ENCODE measurements at places on chromosomes 3 and 15. TPM values are rescaled to one million over a fixed set of nuclear protein-coding genes. Genes with fewer than 3 reads are reported as not detected.
A peak's percentile ranks its signal among the peaks of the same experiment; 100 is the strongest.

Gene SLC2A2
- total RNA-seq = not detected

Gene FMN1
- total RNA-seq = 5.7 TPM

DNA sequence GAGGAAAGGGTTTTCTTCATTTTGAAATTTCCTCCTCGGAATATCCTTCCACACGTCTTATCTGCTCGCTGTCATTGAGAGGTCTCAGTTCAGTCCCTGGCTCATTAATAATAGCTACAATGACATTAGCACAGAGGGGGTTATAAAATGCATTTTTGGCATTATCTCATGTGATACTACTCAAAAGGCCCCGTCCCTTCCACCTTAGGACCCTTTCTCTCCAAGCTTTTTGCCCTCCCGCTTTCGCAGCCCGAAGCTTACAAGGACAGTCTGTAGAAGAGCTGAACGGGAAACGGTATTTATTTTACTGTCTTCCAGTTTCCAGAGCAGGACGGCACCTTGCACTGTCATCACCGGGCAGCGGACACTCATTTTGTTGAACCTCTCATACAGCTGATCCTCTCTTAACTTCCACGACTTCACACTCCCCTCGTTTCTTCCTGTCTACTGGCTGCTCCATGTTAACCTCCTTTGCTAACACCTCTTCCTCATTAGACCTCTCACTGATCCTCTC is 5.6 kb upstream of the PLEKHO2 start:
- no peak for DNase-seq

- DNase-seq = peak; percentile 6
Observed at GRCh38 chr3:33377931-33378330, 62.3 kb downstream of the UBP1 start.

Gene TOP2B
- 85.3 TPM for total RNA-seq

DNA sequence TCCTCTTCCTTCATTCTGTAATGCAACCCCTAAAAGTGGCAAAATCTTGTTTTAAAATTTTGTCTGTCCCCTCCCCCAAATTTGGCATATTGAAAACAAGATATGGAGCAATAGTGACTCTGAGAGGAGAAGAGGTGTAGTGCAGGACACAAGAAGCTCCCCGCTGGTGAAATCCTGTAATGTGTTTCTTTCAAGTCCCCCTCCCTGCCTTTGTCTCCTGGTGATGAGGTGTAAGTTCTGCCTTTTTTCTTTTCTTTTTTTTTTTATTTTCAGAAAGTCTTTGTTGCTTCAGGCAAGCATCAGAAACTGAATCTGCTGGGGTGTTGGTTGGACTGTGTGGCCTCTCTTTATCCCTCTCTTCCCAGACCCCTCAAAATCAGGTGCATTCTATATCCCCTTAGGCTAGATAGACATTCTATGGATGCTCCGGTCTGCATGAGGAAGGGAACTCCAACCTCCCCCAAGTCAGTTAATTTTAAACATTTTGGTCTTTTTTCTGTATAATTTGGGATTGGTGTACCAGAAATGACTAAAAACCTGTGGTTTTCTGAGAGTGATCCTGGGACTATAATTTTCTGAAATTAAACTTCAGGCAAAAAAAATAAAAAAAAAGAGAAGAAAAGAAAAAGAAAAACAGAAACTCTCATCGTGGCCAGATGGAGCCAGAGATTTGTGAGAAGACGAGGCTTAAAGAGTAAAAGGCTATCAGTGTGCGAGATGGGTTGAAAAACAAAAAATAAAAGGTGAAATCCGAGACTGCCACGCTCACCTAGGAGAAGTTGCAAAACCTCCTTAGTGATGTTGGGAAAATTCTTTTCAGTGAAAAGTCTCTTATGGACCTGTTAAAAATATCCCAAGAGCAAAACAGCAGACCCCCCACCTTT is 21.4 kb downstream of the ACKR2 start:
- DNase-seq = no peak

- no peak for DNase-seq
Observed at GRCh38 chr15:54815556-54815955, 381.2 kb downstream of the RSL24D1 start.

DNA sequence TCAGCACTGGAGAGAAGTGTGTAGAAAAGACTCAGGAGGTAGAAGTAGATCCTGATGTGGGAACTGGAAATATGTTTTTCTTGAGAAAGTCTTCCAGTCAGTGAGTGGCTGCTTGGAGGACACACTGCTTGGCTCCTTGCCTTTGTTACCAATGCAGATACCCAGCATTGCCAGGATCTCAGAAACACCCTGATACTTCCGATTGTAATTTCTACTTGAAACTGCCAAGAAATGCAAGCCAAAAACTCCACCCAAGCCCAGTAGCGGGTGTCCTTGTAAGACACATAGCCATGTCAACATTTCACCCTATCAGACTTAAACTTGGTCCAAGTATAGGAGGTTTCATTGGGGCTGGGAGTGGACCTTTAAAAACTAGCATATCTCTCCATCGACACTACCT is 141.8 kb downstream of the ALDH1A2 start:
- DNase-seq = no peak

DNA sequence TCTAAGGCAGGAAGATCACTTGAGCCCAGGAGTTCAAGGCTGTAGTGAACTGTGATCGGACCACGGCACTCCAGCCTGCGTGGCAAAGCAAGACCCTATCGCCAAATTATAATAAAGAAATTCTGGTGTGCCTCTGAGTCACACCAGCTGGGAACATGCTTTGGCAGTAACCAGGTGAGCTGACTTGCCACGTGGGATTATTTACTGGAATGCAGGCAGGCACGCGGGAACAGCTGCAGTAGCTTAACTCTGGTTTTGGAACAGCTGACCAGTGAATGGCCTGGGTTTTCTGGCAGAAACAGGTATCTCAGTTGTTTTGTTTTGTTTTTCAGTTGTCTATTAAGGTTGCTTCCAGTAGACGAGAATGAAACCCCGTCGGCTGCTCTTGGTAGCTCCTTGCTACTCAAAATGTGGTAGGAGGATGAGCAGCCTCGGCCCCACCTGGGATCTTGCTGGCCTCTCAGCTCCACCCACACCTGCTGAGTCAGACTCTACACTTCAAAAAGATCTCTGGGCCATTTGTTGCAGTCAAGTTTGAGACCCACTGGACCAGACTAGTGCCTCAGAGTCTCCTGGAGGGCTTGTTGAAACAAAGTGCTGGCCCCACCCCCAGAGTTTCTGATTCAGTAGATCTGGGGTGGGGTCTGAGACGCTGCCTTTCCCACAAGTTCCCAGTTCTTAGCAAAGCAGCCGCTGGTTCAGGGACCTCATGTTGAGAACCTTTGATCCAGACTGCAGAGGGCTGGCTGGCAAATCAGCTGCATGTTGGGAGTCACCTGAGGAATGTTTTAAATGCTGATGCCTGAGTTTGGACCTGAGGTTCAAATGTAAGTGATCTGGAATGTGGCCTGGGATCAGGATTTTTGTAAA is 26.6 kb downstream of the IDH2 start:
- DNase-seq = no peak

- peak; percentile 40 for DNase-seq
Observed at GRCh38 chr15:73928241-73928579, 1.9 kb downstream of the LOXL1 start.

GRCh38 chr15:60634815-60635214 is 155.9 kb upstream of the ICE2 start:
- DNase-seq = no peak

DNA sequence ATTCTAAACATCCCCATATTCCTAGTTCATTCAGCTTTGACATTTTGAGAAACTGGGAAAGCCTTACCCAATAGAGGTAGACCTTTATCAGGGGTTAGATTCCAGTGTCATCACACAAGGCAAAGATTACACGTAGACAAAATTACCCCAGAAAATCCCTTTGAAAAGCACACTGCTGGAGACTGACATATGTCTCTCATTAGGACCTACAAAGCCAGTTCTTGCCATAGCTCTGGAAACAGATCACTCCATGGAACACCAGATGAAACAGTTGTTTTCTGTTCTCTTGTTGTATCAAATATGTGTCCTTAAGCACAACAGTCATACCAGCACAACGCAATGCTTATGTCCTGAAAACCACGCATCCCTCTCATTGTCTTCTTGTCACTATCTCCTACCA is 44.7 kb downstream of the RARB start:
- no peak for DNase-seq

DNA sequence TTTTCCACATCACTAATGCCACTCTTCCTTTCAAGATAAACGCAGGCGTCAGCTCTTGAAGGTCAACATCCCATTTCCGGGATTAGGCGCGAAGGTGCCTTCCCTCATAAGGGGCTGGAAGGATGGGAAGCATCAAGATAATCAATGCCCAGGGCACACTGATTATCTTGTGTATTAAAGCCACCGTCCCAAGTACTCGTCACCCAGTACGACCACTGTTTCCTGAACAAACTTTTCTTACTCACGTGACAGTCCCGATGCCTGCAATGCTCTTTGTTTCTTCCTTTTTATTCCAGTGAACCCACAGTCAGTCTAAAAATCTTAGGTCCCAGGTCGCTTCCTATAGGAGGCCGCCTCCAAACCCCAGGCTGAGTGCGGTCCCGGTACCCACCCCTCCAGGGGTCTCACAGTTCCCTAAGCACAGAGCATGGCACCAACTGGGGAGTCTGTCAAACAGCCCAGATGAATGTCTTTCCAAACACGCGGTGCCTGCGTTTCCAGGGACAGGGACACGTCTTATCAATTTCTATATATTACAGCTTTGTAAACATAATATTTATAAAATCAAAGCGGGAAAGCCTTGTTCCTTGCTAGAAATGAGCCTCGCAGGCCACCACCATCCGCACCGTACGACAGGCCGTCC is 589 bp downstream of the ANAPC13 start:
- DNase-seq = peak; percentile 32

Gene RAD54L2
- total RNA-seq = 10.2 TPM

Gene ITIH3
- total RNA-seq = not detected

Gene STAC
- total RNA-seq = 3.5 TPM

DNA sequence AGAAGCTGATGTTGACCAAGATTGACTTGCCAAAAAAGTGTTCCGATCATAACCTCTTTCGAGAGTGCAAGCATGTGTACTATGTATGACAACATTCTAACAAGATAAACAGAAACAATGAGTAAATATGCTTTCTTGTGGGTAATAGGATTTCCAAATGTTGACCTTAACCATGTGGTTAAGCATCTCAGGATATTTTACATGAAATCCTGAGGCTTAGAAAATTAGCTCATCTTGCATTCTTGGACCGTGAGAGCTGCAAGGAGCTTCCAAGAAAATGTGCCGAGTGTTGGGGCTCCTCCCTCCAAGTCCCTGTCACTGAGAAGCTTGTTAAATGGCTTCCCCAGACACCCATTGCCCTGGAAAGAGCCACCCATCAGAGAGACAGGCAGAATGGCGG is 50.1 kb downstream of the C3orf20 start:
- no peak for DNase-seq
